ENCODE measurements at places on chromosomes 6 and 20. TPM values are rescaled to one million over a fixed set of nuclear protein-coding genes. Genes with fewer than 3 reads are reported as not detected.

DTNBP1 gene
- polyA plus RNA-seq, result 23.9 TPM

SLC17A1 gene
- 31.4 TPM for polyA plus RNA-seq

POLR3F gene
- 16.2 TPM for polyA plus RNA-seq

SYTL3 gene
- polyA plus RNA-seq, result 3.3 TPM

PHACTR1 gene
- polyA plus RNA-seq, result 12.8 TPM

OR2H2 gene
- polyA plus RNA-seq, result 0.22 TPM

EYS gene
- 0.43 TPM for polyA plus RNA-seq

HTR1B gene
- polyA plus RNA-seq, result 0.39 TPM

SNRPB gene
- polyA plus RNA-seq, result 146 TPM

OR2W1 gene
- polyA plus RNA-seq, result not detected

GRIK2 gene
- 17.8 TPM for polyA plus RNA-seq

SIM1 gene
- polyA plus RNA-seq, result 21.8 TPM

TREML4 gene
- polyA plus RNA-seq, result not detected

- peak; percentile 11 for DNase-seq
Observed at GRCh38 chr6:118134736-118135135, 227.7 kb downstream of the SLC35F1 start.

- DNase-seq, result no peak
Observed at GRCh38 chr6:142294679-142295078, 7.1 kb upstream of the ADGRG6 start.

GRCh38 chr6:39330476-39330875 lies 8.0 kb upstream of the KCNK16 start:
- DNase-seq, result no peak

GRCh38 chr20:4728120-4728760 lies 6.5 kb downstream of the PRND start:
- no peak for DNase-seq

- DNase-seq, result no peak
Observed at GRCh38 chr6:119109654-119110325, 31.3 kb upstream of the FAM184A start.

DNA sequence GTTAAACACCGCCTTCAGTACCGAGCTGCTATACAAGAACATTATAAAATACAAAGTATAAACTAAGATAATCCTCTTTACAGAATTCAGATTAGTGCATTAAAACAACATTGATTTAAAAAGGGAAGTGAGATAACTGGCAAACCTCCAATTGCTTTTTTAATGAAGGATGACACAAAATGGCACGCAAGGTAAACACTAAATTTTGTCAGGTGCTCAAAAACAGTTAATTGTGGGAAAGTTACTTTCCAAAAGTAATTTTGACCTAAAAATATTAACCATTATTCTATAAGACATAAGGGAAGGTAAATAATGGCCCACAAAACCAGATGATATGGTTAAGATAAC lies 53.3 kb downstream of the STX7 start:
- no peak for DNase-seq

GRCh38 chr6:1609648-1610496 lies at the start of gene FOXC1:
FOXC1 (plus strand) TSS chr6:1609915; CDS start chr6:1610446, 531 bp downstream.
- peak; percentile 91 for DNase-seq

DNA sequence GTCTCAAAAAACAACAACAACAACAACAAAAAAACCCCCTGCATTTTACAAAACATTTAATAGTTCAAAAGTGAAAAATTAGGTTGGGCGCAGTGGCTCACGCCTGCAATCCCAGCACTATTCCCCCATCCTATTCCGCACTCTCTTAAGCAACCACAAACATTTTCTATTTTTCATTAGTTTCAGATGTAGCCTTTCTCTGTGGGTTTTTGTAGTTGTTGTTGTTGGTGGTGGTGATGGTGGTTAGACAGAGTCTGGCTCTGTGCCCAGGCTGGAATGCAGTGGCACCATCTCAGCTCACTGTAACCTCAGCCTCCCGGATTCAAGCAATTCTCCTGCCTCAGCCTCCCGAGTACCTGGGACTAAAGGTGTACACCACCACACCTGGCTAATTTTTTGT lies 6.4 kb upstream of the GMNN start:
- no peak for DNase-seq

GRCh38 chr20:11140359-11140758 lies 466.6 kb upstream of the JAG1 start:
- DNase-seq, result no peak

GRCh38 chr6:69775585-69775849 lies 21.3 kb downstream of the LMBRD1 start:
- DNase-seq, result no peak

DNA sequence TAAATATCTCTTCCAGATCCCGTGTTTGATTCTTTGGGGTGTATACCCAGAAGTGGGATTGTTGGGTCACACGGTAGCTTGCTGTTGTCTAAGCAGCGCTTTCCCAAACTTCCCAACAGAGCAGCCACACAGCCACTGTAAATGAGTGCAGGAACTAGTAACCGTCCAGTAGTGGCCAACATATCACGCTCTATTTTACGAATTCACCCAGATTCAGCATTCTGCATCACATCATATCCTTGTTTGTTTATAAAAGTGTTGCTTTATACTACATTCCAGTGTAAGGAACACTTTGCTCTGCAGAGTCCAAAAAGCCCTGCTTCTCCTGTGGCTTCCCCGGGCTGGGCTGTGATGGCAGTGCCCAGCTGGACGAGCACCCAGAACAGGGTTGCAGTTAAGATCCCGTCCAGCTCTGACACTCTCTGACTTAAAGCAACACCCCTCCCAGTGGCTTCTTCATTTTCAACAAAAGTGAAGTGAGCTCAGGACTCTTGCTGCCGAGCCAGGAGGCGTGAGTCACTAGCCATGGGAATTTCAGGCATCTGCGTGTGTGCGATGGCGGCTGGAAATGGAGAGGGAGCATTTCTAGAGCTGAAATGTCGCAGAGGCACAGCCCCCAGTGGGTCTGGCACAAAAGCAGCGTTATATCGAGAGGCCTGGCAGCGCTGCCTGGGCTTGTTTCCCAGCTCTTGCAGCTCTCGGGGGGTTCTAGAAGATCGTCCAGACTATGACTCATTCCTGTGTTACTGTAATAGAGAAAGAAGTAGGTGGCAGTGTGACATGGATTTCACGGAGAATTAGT lies 216.3 kb upstream of the ECI2 start:
- no peak for DNase-seq

DNA sequence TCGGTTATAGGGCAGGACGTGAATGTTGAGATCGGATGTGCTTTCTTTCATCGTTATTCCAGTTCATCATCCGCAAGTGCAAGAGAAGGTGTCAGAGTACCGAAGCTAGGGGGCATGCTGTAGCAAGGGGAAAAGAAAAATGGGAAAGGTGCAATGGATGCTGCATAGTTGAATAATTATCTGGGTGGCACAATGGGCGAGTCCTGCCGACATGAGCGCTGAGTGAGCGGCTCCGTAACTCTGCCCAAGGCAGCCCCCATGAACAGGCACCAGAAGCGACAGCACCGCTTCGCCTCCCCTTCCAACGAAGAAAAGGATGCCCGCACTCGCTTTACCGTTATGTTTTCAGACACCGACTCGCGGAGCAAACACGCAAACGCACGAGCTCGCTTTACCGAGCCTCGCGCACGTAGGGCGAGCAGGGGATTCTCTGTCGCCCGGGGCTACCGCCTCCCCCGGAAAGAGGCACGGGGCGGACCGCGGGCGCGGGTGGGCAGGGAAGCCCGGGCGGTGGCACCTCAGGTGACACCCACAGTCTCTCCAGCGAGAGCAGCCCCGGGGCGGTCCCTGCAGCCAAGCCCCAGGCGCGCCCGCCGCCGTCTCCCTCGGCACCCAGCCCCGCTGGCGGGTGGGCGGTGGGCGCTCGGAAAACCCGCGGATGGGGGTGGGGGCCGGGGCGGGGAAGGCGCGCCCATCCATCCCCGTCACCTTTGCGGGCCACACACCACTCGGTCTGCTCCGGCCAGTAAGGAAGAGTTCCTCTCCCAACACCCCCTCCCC lies 654 bp downstream of the WASF1 start:
- peak; percentile 70 for DNase-seq

DNA sequence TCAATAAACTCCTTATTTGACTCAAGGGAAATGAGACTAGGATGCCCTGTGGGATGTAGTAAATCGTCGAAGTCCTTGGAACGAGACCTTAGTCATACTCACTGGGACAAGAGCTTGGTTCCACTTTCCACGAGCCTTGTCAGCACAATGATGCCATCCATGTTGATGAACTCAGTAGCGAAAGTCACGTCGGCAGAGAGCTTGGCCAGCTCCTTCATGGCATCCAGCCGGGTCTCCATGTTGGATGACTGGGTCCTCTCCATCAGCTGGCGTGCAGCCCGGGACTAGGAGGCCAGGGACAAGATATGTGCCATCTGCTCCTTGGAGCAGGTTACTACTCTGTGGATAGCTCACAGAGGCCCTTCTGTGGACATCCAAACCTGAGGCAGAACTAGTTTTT lies 17.5 kb downstream of the ELMO2 start:
- no peak for DNase-seq

Measured in left renal cortex interstitium (tissue), 4 donors.